ENCODE measurements at places on chromosomes 7 and 10. TPM values are rescaled to one million over a fixed set of nuclear protein-coding genes. Genes with fewer than 3 reads are reported as not detected.

MKI67 gene
- total RNA-seq, result 1.7 TPM

STYXL1 gene
- total RNA-seq, result 18.4 TPM

PARP12 gene
- total RNA-seq, result 3.0 TPM

ZNF92 gene
- total RNA-seq, result 46.6 TPM

AZGP1 gene
- total RNA-seq, result not detected

XRCC2 gene
- total RNA-seq, result 2.0 TPM
